ENCODE measurements at places on chromosomes 3 and 15.

DNA sequence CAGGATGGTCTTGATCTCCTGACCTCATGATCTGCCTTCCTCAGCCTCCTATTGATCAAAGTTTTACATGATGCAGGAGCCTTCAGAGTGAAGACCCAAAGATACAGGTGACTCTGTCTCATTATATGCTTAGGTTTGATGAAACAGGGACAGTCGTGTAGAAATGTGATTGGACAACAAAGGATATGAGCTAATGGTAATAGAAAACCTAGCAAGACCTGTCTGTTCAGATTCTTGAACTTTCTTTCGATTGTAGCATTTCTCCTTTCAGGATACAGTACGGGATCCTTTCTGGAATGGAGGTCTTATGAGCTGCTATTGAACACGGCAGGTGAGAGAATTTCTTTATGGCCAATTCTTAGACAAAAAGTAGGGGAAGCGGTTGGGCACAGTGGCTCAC is at the start of gene ACKR2:
Gene ACKR2 (plus strand): TSS at position 244 of the 400 bp plus-strand sequence. CDS start 55,058 bp downstream, outside the sequence.
- no peak for DNase-seq

- no peak for DNase-seq
These were observed 14.5 kb downstream of the ARHGEF26 start for GRCh38 chr3:154135511-154136173.

DNA sequence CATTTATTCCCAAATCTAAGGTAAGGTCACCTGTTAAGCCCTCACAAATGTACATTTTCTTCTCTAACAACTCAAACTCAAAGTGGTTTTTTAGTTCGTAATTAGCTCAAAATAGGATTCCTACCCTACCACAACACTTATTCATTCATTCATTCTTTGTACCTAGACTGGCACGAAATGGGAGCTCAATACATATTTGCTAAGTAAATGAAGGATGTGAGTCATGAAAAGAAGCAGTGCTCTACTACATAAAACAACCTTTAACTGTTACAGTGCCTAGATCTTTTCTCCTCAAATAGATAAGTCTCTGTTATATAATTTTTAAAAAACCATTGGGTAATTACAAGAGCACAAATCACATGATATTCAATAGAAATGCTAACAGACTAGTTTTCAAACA is 13.1 kb downstream of the RSL24D1 start:
- no peak for DNase-seq

- DNase-seq, result no peak
These were observed 5.7 kb upstream of the TBC1D2B start for GRCh38 chr15:78083186-78083585.

DNA sequence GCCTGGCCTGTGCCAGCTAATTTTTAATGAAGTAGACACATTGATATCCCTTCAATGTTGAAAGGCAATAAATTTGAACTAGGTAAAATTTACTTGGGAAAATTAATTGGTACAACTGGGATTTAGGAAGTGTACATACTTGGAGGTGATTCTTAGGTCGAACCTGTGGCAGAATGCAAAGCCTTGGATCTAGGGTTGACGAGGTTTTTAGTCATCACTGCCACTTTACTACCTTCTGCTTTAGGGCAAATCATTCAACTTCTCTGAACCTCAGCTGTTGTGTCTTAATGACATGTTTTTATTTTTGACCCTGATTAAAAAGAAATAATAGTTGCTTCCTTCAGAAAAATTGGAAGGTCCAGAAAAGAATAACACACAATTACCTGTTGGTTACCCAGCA is 2.5 kb downstream of the APPL1 start:
- no peak for DNase-seq

- DNase-seq, result no peak
These were observed 36.7 kb upstream of the SLC6A1 start for GRCh38 chr3:10955711-10956453.

DNA sequence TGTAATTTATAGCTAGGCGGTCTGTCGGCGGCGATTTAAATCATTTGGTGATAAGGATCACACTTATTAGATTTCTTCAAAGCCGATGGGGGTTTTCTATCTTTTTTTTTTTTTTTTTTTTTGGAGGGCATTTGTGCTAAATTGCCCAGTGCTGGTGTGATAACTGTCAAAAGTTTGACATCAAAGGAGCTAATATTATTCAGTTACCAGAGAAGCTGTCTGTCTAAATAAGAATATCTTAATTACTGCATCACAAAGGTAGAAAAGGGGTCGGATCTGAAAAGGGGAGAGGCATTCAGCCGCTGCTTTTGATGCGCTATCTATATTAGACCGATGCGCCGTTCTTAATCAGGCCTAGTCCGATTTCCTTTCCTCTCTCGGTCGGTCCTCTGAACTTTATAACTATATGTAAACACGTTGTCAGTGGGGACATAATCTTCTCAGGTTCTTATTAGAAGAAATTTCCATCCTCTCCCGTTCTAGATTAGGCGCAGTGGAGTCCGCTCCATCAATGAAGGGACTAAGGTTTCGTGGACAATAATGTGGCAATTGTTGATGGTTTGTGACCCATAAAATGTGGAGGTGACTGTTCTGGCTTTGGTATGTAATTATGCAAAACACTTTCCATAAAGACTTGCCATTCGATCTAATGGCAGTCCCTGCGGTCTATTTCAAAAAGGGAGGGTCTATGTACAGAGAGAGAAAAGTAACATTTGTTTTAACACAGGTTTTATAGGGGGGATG is 31.7 kb downstream of the NR2F2 start:
- no peak for DNase-seq

- no peak for DNase-seq
These were observed 361.7 kb downstream of the FEZF2 start for GRCh38 chr3:62011666-62012065.

Measured in NCI-H187 treated with DMSO at 0.1 percent for 48 hours (cell line).